ENCODE measurements at places on chromosomes 5 and 9.

- DNase-seq: no peak
These were observed 869.2 kb upstream of the DMAC1 start for GRCh38 chr9:8668751-8669150.

- no peak for DNase-seq
These were observed 8.2 kb downstream of the HSPB3 start for GRCh38 chr5:54463713-54464112.

DNA sequence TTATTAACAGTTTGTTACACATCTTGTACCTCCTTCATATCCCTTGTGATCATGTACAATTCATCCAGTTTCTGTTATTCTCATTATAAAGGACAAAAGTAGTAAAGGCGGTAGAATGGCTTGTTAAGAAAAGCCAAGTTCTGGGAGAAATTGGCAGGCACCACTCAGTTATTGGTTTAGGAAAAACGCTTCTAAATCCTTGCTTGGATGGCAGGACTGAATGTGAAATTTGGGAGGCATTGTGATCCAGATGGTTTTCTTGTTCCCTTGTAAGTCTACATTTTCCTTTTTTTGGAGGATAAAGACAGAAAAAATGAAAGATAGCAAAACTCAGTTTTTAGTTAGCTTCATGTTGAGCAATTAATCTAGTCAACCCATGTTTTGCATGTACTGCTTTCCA lies 130.2 kb downstream of the MAT2B start:
- DNase-seq: no peak

DNA sequence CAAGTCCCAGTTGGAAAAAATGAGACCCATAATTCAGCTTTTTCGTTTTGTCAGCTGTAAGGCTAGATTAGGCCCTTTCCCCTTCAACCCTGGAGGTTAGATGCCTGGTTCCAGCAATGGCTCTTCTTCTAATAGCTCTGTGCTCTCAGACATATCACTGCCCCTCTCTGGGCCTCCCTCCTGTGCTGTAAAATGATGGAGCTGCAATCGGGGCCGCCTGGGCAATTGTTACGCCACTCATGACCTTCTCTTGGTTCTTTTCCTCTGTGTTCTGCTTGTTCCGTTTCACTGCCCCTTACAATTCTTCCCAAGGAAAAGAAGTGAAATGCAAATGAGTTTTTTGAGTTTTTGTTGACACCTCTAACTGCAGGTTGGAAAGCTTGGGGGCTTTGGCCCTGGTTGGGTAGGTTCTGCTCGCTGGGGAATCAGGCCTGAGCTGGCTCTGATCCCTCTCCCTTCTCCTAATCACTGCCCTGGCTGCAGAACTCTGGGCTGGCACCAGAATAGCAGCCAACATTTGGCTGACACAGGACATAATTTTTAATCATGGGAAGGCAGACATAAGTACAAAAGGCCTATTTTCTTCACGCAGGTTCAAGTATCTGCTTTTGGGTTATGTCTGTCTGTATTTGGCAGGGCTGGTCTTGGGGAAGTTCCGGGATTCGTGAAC lies 110.9 kb downstream of the FOXD1 start:
- DNase-seq: no peak

GRCh38 chr5:54259090-54259489 lies 51.3 kb downstream of the ARL15 start:
- no peak for DNase-seq

DNA sequence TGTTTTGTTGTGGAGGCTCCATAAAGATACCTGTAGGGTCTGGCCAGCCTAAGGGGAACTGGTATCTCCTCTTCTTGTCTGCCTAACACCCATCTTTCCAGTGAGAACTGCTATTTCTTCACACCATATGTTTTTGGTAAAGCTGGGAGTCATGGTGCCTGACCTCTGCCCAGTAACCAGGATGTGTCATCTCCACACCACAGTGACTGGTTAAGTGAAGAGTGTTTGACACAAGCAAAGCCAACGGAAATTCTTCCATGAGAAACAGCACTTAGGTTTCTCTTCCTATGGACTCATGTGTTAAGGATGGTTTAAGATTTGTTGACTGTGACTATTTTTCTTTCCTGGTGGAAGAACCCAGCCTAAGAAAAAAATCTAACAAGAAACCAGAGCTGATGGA lies 111.5 kb downstream of the HTR4 start:
- DNase-seq: no peak

GRCh38 chr9:130138791-130139190 lies 33.4 kb upstream of the NCS1 start:
- no peak for DNase-seq

DNA sequence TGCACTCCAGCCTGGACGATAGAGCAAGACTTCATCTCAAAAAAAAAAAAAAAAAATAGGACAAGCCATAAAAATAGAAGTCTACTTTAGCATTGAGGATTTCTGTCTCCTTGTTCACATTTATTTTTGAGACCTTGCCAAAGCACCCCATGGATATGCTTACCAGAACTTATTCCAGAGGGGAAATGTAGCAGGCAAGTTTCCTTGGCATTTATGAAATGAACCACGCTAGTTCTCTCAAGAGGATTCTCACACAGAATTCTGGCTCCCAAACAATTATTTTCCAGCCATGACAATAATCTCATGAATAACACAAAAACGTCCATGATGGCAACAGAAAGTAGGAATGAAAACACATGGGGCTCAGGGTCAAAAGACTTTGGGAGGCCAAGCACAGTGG lies 23.4 kb upstream of the GPX8 start:
- DNase-seq: no peak

- DNase-seq: no peak
These were observed 2.2 kb downstream of the G3BP1 start for GRCh38 chr5:151773951-151774350.

GRCh38 chr9:97666907-97667686 lies 30.0 kb downstream of the XPA start:
- peak; percentile 55 for DNase-seq

DNA sequence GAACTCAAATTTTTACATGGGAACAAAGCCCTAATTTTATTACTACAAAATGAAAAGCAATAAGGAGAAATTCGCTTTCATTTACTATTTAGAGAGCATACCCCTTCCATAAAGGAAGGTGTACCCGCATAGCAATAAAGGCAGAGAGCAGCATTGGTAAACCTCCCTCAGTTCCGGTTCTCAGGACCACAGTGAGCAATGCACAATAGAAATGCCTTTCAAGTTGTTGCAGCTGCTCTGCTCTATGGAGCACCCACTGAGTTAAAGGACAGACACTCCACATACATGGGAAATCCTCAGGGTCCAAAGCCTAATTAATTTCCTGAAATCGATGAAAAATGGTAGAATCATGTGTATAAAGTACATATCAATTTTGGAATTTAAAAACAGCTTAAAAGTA lies 89.9 kb upstream of the MPDZ start:
- no peak for DNase-seq

GRCh38 chr9:137787786-137788505 lies 89.6 kb upstream of the CACNA1B start:
- DNase-seq: no peak

DNA sequence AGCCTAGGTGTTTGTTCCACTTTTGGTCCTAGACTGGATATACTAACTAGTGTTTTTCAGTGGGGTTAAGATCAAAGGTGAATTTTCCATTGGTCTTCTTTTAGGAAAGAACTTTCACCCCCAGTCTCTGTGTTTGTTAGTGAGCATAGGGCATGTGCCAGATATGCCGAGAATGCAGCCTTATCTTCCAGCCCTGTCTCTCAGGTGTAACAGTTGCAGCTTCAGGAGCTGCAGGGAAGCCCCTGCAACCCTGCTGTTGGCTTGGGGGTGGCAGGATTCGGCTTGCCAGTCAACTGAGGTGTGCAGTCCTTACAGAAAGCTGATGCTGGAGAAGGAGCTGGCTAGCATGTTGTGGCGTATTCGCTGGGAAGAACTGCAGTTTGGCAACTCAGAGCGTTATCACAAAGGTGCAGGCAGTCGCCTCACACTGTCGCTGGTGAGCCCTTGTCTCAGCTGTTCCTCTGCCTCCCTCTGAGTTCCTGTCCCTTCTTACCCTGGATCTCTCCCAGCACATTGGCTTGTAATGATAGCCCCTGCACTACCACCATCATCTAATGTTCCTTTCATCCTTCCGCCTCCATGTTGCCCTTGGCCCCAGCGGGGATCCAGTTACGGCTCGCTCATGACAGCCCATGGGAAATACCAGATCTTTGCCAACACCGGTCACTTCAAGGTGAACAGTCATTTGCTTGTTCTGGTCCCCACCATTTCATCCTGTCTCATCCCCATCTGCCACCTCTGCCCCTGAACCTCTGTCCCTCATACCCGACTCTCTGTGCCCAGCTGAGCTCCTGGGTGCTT lies 10.1 kb downstream of the NPR2 start:
- DNase-seq: no peak

GRCh38 chr9:113656771-113657670 lies 193.5 kb downstream of the RGS3 start:
- no peak for DNase-seq

DNA sequence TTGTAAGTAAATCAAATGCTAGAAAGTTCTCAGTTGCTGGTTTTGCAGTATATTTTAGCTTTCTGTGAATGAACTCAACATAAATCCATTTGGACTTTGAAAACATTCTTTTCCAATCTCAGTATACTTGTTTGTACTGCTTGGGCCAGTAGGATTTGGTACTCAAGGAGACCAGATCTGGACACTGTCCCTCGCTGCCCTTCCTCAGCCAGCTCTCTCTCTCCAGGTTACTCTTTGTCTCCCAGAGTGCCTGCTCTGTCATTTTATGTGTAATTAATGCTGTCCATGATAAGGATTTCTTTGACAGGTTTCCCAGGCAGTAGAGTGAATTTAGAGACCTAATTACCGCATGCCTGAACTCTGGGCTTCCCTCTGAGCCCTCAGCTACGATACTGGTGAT lies 344.6 kb upstream of the SGCD start:
- no peak for DNase-seq

DNA sequence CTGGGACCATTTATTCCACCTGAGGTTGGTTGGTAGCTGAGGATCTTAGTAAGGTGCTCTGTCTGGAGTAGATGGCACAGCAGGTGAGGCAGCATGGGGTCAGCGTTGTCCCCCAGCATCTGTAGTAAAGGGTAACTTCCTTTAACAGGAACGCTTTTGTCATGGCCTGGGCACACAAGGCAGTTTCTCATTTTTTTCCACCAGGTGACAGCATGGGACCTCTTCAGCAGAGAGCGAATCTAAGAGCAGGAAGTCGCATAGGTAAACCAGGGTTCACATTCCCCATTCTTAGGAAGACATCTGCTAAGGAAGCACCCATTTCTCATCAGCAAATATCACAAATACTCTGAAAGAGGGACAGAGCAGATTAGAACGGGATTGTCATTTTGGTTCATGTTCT lies 56.5 kb downstream of the GPR107 start:
- DNase-seq: no peak

- no peak for DNase-seq
These were observed 14.7 kb downstream of the ISL1 start for GRCh38 chr5:51397996-51398395.

- peak; percentile 92 for DNase-seq
These were observed 129.3 kb upstream of the SLC44A1 start for GRCh38 chr9:105114964-105115728.

DNA sequence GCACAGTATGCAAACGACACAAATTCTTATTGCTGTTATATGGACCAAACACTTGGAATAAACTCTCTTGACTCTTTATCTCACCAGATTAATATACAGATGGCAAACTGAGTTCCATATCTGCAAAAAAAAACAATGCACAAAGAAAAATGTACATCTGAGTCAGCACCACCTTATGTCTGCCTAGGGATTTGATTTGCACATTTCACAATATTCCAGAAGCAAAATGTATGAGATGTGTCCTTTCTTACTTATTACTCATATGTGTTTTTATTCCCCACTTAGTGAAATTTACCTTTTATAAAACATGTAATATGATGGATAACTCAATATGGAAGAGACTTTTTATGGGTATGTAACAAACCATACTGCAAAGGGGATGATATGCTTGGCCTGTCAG lies 236.9 kb downstream of the GLIS3 start:
- no peak for DNase-seq

DNA sequence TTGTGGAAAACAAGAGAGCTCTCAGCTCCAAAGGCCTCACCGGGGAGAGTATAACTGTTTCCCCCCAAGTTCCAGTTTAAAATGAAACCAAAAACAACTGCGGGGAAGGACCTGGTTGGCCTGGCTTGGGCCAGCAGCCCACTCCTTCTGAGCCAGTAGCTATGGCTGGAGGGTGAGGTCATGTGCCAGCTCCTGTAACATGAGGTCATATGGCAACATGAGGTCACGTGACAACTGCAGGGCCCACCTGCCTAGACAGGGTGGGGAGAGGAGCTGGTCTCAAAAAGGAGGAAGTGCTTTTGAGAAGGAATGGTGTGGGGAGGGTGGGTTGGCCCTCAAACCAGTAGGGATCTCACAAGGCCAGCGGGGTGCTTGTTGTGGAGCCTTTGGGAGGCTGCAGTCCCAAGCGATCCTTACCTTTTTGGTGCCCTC lies 29.3 kb upstream of the CRB2 start:
- DNase-seq: peak; percentile 92

DNA sequence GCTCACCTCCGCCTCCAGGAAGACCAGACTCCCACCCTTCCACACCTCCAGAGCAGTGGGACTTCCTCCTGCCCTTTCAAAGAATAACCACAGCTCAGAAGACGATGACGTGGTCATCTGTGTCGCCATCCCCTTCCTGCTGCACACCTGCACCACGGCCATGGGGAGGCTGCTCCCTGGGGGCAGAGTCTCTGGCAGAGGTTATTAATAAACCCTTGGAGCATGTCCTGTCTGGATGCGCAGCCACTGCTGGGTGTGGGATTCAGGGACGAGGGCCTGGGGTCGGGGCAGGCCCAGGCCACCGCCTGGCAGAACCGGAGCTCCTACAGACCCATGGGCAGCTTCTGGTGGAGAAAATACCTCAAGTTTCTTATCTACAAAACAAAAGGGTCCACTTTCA lies 5.0 kb downstream of the PAEP start:
- DNase-seq: no peak

Measured in KBM-7 (cell line).